GM10248 (cell line): ENCODE measurements at places on chromosomes 6 and 20.

DNA sequence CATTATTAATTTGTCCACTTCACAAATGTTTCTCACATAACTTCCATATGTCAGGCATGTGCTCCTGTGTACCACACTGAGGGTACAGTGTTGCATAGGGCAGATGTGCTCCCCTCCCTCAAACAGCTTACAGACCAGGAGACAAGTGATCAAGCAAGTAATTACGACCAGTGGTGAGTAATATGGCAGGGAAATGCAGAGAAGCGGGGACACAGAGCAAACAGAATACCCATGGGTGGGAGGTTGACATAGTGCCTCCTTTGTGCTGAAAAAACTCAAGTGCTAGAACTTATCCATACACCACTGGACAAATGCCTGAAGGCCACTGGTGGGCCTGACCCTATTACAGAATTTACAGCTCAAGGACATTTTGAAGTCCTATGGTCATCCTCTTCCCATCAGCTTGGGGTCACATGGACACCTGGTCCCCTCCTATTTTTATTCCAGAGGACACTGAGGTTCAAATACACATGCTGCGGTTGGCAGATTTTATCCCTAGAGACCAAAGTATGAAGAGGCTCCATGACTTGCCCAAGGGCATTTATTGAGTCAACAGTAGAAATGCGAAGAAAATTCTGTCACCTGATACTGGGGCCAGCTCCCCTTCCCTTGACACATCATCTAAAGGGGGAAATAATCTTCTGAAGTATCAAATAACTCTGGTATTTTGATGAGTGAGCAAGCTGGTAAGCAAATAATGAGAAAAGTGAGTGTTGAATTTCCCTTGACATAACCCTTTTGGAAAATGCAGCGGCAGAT is 116.6 kb downstream of the QRSL1 start:
- no peak for DNase-seq

GRCh38 chr6:20351534-20351933 is 50.1 kb upstream of the E2F3 start:
- DNase-seq, result no peak

- no peak for DNase-seq
Observed at GRCh38 chr6:30998785-30999184, 11.5 kb upstream of the MUC22 start.

GRCh38 chr20:36493051-36493800 is 48.1 kb upstream of the MYL9 start:
- DNase-seq, result peak; percentile 46

DNA sequence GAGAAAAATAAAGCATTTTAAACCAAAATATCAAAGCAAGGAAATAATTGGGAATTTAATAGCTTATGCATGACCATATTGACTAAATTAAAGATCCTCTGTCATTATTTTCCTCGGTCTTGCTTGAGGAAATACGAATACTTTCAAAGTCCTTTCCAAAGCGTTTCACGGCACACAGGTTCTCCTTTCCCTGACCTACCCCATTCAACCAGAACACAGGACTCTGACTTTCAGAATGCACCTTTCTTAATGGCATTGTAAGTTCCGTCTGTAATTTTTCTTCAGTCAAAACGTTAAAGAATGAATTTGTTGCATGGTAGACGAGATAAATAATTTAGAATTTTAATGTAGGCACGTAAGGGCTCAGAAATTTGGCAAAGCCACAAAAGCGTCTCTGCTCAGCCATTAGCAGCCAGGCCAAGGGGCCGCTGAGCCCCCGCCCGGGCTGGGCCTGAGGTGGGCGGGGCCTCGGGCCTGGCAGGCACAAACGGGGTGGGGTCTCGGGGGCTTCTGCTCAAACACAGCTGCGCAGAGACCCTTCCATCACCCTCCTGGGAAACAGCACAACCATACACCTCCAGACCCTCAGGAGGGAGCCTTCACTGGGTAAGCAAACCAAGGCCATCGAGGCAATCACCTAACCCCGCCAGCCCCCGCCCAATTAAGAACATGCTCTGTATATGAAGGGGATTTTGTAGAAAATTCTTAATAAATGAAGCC is 3.4 kb downstream of the NEDD9 start:
- DNase-seq, result no peak
